Cerebellar cortex (tissue), 1 donor: ENCODE measurements at places on chromosomes 6 and 20.

DNA sequence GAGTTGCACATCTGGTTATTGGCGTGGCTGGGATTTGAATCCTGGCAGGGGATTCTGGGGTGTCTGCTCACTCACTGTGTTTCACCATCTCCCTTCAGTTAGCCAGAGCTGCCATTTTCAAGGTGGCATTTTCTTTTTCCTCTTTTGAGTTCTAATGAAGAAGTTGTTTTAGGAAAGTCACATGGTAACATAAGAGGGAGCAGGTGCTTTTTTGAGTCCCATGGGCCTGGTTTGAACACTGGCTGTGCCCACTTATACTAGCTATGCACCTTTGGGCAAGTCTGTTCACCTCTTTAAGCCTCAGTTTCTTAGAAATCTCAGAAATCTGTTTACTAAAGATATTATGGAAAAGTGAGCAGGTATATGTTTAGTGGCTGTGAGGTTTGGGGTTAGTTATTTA, 39.6 kb downstream of the ANKS1A start:
- no peak for DNase-seq

DNA sequence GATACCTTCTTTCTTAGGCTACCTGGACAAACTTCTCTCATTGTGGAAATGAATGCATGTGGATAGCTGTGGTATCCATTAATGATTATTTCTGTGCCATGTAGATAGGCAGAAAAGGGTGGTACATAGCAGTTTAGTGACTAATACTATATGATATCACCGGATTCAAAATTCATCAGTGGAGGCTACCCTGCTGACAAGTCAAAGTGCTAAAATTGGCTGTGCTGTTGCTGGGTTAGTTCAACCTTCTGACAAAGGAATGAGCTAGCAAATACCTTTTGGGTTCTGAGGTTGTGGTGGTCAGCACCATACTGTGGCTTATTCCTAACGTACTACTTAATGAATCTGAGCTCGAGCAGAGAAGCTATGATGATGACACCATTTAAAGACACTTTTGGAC, 109.1 kb downstream of the TFAP2B start:
- no peak for DNase-seq

GRCh38 chr6:45169815-45170214, 158.3 kb upstream of the RUNX2 start:
- DNase-seq: no peak

DNA sequence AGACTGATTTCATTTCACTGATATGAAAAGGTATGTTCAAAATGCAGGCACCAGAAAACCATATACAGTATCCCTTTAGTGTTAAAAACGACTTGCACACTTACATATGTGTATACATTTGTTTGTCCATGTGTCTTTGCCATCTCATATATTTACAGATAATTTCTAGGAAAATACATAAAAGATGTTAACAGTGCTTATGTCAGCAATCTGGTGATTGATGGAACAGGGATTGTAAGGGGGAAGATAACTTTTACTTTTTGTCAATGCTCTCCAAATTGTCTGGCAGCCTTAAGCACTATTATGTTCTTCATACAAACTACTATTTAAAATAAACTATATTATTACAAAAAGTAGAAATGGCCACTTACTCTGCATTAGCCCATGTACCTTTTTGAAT, 238.5 kb upstream of the DEFB112 start:
- DNase-seq: no peak
